ENCODE measurements at places on chromosomes 7 and 10.

- DNase-seq, result no peak
Observed at GRCh38 chr7:78873117-78873516, 580.4 kb downstream of the MAGI2 start.

- DNase-seq, result no peak
Observed at GRCh38 chr10:68959695-68960527, 3.9 kb downstream of the DDX21 start.

DNA sequence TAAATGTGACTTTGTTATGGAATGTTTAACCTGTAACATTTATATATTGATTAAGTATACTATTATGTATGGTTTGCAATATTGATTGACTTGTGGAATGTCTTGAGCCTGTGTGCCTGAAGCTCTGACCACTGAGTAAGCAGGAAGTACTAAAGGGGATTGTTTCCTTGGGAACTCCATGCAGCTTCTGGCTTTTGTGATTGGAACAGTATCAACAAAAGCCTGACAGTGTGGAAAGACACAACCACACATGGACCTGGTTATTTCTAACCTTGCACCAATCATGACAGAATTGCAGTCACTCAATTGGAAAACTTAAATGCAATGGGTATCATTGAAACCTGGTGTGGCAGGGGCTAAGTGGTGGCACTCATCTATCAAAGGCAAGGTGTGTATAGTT is 45.5 kb upstream of the PIK3CG start:
- DNase-seq, result no peak

DNA sequence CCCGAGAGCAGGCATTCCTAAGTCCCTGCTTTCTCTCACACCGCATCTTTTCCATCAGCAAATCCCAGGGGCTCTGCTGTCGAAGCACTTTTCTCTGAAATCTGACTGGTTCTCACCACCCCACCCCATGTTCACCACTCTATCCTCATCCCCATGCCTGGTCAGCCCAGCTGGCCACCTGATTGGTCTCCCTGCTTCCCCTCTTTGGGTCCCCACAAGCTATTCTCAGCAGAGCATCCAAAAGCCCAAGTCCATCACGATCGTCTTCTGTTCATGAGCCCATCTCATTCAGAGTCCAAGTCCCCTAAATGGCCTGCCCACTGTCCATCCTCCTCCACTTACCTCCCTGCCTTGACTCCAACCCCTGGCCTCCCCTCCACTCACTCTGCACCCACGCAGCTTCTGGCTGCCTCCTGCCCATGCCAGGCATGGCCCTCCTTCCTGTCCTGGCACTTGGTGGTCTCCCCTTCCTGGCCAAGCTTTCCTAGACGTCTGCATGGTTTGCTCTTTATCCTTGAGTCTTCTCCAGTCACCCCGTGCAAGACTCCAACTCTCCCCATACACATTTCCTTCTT is 1.6 kb upstream of the PPP2R2D start:
- no peak for DNase-seq

DNA sequence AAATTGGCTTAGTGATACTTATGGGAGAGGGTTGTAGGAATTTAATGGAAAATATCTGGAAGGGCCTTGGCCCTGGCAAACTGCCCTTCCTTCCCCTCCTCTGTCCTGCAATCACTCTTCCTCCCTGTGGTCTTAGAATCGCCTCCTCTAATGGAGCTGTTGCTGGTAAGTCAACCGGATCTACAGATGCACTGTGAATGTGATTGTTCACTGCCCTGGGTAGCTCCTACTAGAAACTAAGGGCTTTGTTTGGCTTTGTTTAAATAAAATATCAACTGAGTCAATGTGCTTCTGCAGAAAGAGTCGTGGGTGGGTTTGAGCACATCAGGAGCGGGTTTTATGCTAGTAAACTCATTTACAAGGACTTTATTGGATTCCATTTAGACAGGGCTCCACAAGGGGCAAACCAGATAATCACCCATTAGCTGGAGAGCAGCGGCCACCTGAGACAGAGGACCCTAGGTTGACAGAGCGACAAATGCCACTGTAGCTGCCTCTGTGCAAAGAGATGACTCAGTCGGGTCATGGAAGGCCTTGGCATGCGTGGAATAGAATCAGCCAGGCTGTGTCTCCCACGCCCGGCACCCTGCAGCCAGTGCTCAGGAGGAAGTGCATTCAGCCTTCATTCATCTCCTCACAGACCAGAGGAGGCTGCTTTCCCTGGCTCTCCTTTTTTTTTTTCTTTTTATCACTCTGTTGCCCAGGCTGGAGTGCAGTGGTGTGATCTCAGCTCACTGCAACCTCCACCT is 97.9 kb downstream of the GAD2 start:
- no peak for DNase-seq

- no peak for DNase-seq
Observed at GRCh38 chr7:82699773-82700186, 256.2 kb upstream of the CACNA2D1 start.

DNA sequence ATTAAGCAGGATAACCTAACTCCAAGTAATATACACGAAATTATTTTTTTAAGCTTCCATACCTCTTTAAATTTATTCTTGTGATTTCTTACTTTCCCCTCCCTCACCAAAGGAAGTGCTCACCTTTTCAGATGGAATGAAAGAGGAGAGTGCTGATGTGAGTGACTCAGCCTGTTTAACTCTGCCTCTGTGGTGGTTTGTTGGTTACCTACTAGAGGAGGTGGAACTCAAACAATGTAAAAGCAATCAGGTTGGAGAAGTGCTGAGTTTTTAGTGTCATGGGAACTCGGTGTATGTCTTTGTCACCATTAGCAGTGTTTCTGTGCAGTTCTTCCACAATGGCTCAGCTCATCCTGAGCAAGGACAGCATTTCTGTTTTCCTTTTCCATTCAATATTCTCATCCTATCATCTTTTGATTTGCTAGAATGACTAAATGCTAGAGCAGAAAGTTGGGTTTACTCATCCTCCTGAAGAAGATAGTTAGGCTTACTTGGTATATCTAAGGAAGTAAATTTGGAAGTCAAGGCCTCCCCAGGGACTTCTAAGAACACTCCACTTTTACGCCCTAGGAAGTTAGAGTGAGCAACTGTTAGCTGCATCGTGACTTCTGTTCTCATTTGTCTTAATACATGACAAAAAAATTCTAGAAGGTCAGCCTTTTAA is 6.0 kb downstream of the ADD3 start:
- no peak for DNase-seq

DNA sequence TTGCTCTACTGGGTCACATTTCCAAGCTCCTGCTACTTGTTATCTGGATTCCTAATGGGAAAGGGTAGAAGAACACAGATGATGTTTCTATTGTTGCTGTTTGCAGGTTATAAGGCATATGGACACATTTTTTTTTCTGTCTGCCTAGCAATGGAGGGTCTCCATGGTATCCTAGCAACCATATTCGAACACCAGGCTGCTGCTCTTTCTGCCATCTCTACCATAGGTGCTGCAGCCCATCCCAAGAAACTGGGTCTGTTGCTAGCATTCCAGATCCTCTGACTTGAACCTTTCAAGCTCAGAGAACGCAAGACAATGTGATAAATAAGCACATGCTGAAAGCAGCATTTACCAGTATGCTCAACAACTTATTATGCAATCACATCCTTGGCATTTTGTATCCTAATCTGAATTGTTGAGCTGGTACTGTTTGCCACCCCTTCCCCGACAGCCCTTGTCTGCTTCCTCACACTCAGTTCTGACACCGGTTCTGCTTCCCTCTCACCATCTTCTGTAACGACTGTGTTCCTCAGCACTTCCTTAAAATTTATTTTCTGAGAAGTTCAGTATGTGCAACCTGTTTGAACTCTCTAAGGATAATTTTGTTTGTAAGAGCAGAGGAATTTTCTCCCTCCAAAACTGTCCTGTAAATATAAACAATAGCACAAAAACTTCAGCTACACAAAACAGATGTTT is 6.2 kb downstream of the PRKG1 start:
- DNase-seq, result no peak

- no peak for DNase-seq
Observed at GRCh38 chr7:22921386-22922086, 92.4 kb downstream of the HYCC1 start.

DNA sequence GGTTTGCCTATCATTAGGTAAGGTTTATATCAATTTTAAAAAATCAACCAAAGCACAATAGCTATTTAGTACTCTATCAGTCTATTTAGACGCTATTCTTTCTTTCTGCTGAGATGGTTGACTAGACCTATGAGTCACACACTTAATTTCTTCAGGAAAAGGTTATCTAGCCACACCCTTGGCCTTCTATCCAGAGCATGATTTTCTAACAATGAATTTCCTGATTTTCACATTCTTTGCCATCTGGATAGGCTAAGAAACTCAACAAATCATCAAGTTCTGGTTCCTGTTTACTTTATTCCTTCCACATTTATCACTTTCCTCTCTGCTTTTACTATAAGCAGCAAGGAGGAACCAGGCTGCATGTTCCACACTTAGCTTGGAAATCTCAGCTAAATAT is 8.1 kb downstream of the PRPS1L1 start:
- no peak for DNase-seq

GRCh38 chr10:116490028-116490662 is 55.6 kb upstream of the PNLIP start:
- DNase-seq, result no peak

- DNase-seq, result no peak
Observed at GRCh38 chr10:20142311-20142710, 326.1 kb downstream of the PLXDC2 start.

DNA sequence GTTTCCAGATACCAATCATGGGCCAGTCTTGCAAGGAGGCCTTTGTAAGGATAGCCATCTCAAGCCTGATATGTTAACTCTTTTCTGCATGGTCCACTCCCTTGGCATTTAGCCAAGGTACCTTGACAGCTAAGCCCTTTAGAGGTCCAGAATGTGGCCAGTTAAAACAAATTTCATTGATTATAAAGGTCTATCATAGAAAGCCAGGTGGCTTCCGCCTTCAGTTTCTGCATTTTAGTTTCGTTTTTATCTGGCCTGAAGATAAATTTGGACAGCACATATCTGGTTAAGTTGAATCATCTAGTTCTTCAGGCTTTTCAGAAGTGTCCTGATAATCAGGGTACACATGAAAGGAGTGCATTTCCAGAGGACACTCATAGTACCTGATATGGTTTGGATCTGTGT is 30.7 kb downstream of the ANKIB1 start:
- no peak for DNase-seq

- DNase-seq, result no peak
Observed at GRCh38 chr7:43570688-43571365, 12.1 kb upstream of the STK17A start.

DNA sequence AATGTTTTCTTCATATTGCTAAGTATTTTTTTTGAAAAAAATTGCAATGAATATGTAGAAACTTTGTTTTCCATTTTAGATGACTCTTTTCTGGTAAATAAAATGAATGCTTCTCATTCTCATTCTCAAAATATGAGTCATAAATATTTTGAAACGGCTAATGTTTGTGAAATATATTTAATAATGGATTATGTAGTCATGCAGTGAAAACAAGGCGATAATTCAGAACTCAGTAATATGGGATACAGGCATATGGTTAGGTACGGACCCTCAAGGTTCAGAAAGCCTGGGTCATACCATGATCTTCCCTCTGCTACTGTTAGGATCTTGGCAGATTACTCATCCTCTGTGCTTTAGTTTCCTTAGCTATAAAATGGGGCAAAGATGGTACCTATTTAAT is 46.2 kb upstream of the SLC39A12 start:
- DNase-seq, result no peak

GRCh38 chr7:16980539-16980938 is 98.8 kb upstream of the AGR3 start:
- DNase-seq, result no peak

DNA sequence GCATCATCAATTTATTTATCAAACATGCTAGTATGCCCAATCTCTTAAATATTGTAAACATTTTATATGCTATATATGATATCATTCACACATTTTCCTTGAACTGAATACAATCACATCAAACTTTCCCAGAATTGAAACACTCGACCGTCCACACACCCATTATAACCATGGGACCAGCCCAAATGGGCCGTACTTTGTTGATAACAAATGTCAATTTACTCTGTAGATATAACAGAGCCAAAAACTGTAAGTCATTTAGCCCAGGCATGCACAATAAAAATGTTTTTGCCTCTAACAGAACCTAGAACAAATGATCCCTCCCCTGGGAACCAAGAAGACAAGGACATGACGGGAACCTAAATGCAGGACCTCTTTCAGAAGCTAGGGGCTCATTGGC is 683 bp upstream of the ANKRD22 start:
- DNase-seq, result no peak

GRCh38 chr7:42197451-42197850 is 39.6 kb downstream of the GLI3 start:
- no peak for DNase-seq

- DNase-seq, result no peak
Observed at GRCh38 chr7:68873616-68874015, 724.7 kb upstream of the AUTS2 start.

DNA sequence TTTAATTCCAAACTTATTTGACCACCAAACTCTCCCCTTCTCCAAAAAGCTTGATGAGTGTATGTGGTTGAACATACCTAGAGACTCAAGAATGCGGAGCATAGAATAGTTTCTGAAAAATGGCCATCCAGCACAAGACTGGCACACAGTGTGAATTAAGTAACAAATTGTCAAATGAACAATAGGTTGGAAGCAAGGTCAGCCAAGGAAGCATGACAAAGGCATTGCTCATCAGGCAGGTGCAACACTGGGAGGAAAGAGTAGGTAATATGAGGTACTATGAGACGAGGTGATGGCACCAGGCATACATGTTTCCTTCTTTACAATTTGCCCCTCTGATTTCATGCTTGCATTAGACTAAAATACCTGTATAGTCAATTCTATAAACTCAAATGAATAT is 73.7 kb downstream of the DKK1 start:
- no peak for DNase-seq

- DNase-seq, result no peak
Observed at GRCh38 chr7:33592718-33593117, 312.6 kb upstream of the BMPER start.

- no peak for DNase-seq
Observed at GRCh38 chr10:75019370-75019769, 92.1 kb upstream of the SAMD8 start.

- DNase-seq, result no peak
Observed at GRCh38 chr10:86653379-86653778, 968 bp upstream of the OPN4 start.

DNA sequence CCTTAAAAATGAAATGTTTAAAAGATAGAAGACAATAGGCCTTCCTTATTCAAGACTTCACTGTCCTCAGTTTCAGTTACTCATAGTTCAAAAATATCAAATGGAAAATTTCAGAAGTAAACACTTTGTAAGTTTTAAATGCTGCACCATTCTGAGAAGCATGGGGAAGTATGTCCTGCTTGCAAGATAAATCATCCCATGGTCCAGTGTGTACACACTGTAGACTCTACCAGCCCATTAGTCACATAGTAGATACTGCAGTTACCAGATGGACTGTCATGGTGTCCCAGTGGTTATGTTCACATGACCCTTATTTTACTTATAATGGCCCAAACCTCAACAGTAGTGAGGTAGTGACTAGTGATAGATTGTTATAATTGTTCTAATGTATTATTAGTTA is 69.5 kb downstream of the PTPN12 start:
- no peak for DNase-seq

- DNase-seq, result no peak
Observed at GRCh38 chr7:27122077-27122910, 8.3 kb downstream of the HOXA4 start.

All from NCI-H2081 treated with DMSO at 0.1 percent for 48 hours (cell line).